ENCODE measurements at places on chromosomes 3 and 15.

GRCh38 chr15:71437919-71438318 is 322.6 kb downstream of the THSD4 start:
- DNase-seq: no peak

- DNase-seq: no peak
These were observed 375.0 kb upstream of the ARHGEF26 start for GRCh38 chr3:153746211-153746610.

- DNase-seq: no peak
These were observed 714.3 kb upstream of the CFAP20DC start for GRCh38 chr3:59764171-59764570.

DNA sequence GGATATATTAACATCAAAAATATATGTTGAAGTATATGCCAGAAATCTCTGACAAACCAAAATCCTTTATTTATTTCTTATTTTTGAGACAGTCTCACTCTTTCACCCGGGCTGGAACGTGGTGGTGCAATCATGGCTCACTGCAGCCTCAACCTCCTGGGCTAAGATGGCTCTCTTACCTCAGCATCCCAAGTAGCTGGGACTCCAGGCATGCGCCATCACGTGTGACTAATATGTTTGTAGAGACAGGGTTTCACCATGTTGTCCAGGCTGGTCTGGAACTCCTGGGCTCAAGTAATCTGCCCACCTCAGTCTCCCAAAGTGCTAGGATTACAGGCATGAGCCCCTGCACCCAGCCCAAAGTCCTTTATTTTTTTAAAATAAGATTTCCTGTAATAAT is 11.9 kb downstream of the FAIM start:
- no peak for DNase-seq

- DNase-seq: no peak
These were observed 900 bp upstream of the GNB4 start for GRCh38 chr3:179452176-179452564.

DNA sequence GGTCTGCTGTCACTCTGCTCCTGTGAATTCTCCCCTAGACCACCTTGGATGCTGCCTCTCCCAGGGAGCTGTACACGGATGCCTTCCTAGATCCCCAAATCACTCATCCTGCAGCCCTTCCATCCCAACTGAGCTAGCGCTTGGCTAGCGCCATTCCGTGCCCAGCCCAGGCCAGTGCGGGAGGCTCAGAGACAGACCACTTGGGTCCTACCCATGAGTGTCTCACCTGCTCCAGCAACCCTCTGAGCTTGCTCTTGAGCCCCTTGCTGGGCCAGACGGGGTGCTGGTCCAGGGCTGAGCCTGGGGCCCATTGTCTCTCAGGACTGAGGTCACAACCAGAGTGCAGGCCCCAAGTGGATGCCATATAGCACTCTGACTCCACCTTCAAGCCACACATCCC is 17.7 kb downstream of the SH2D7 start:
- DNase-seq: no peak

- DNase-seq: no peak
These were observed 7.8 kb downstream of the BLOC1S6 start for GRCh38 chr15:45594835-45595530.

DNA sequence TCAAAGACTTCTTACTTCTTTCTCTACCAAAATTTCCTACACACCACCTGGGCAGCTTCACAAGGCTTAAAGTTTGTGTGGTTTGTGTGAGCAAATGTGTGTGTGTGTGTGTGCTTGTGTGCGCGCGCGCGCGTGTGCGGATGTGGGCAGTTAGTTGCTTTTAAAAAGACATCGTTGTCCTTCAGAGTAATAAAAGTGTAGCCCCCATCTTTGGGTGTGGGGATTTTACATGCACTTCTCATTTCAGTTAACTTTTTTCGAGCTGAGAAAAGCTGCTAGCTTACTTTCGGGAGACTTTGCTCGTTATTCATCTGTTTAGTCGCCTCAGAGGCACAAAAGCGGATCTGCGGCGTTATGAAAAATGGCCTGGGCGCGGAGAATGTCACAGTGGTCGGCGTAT is 36.0 kb downstream of the ZIC4 start:
- DNase-seq: no peak

- DNase-seq: no peak
These were observed 43.2 kb downstream of the RAF1 start for GRCh38 chr3:12620729-12621128.

DNA sequence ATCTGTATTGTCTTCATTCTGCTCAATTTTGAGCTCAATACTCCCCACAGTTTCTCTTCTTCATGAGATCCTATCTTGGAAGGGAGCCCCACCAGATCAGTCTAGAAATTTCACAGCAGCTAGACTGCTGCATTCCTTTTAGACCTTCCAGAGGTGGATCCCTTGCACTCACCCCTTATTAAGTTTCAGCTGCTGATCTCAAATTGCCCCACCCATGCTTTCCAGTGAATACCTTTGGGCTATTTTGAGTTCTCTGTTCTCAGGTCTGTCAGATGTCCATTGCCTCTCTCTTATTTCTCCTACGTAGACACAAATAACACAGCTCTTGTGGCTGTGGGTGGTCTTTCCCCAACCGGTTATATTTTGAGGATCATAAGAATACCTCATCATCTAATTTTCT is 60.8 kb downstream of the GPR156 start:
- no peak for DNase-seq

DNA sequence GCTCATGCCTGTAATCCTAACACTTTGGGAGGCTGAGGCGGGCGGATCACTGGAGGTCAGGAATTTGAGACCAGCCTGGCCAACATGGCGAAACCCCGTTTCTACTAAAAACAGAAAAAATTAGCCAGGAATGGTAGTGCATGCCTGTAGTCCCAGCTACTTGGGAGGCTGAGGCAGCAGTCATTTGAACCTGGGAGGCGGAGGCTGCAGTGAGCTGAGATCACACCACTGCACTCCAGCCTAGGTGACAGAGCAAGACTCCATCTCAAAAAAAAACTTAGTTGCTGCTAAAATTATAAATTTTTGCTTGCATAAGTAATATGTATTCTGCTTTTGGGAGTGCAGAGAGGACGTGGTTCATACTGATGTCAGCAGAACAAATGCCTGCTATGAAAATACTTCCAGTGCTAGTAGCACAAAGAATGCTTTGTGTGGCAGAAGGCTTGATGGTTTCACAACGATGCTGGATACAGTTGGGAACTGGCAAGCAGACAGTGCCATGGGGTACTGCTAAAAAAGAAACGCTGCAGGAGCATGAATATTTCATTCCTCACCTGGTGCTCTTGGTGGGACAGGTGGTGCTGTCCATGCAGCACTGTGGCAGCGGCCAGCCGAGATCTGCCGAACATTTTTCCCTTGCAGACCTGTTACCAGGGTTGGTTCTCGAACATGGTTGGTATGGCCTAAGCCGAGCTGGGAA is 31.1 kb downstream of the FBXL22 start:
- DNase-seq: no peak

- peak; percentile 25 for DNase-seq
These were observed 16.8 kb upstream of the SLC41A3 start for GRCh38 chr3:126100634-126101301.

- DNase-seq: no peak
These were observed 35.7 kb upstream of the NECTIN3 start for GRCh38 chr3:111035902-111036301.

DNA sequence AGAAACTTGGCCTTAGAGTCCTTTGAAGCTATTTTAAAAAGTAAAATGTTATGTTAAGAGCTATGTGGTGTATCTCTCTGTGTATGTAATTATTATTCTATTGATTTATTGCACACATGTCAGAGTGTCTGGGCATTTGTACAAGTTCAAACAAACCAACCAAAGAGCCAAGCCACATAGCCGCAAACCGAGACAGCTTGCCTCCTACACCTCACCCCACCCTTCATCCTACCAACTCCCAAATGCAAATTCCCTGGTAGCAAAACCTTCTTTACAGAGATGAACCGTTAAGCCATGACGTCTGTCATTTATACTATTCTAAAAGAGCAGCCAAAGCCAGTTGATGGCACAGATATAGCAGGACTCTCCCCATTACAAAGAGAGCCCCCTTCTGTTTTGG is 332.3 kb downstream of the ERC2 start:
- DNase-seq: no peak

GRCh38 chr3:103617961-103618360 is 1183.1 kb downstream of the ZPLD1 start:
- no peak for DNase-seq

GRCh38 chr15:63299943-63300575 is 22.7 kb downstream of the APH1B start:
- DNase-seq: no peak

- DNase-seq: no peak
These were observed 172.6 kb upstream of the CNTN3 start for GRCh38 chr3:74787011-74787410.

DNA sequence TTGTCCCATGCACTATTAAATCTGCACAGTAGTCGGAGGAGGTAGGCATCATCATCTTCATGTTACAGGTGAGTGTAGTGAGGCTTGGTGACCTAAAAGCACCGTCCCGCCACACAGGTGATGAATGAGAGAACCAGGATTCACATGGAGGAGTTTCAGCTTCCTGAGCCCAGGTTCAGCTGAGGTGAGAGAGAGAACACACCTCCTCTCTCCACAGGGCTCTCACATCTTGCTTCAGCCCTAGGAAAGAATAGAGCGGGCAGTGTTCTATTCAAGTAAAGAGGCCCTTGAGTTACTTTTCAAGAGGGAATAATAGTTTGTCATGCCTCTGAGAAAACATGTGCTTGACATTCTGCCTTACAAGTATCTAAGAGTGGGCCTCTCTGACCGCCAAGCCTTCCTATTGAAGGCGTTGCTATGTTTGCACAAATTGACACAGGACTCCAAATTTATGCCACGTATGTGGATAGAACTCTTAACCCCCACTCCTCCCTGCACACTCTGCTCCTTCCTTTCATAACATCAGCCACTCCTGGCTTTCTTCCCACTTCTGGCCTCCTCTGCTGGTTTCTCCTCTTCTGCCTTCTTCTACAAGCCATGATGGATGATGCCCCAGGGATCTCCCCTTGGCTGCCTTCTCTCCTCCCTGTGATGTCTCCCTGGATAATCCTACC is 138.3 kb upstream of the ABHD17C start:
- DNase-seq: no peak

- no peak for DNase-seq
These were observed 66.2 kb downstream of the MCTP2 start for GRCh38 chr15:94297558-94297957.

DNA sequence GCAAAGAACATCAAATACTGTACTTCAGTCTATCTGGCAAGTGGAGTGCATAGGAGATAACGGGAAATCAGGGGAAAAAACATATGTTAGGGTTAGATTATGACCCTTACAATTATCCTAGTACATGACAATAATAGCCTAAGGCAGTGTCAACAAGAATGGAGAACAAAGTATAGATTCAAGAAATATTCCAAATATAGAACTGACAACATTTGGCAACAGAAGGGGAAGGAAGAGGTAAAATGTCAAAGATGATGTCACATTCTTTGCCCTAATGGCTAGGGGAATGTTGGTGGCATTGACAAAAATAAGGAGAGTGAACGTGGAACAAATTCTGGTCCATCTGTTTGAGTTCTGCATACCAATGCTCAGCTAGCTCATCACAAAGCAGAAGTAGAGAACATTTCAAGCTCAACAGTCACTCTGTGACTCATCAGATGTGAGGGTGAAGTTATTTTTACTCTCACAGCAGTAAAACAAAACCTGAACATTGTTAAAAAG is 15.5 kb upstream of the ATP8B4 start:
- DNase-seq: no peak

GRCh38 chr3:117409256-117409655 is 699.7 kb downstream of the TUSC7 start:
- DNase-seq: no peak

GRCh38 chr3:165644331-165644730 is 192.9 kb downstream of the BCHE start:
- no peak for DNase-seq

DNA sequence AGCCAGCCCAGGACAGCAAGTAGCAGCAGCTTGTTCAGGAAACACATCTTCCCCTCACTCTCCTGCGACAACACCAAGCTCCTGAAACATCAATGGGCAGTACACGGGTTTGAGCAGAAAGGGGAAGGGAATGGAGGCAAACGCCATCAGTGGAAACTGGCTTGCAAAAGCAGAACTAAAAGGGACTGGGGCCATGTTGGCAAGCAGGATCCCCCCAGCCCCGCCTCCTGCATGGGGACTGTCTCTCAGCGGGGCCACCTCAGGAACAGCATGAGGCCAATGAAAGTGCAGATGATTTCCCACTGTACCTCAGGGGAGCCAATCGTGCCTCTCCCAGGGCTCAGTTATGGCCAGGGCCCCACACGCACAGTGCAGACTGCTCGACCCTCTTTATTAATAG is 6.8 kb downstream of the CDAN1 start:
- no peak for DNase-seq

- DNase-seq: no peak
These were observed 61.9 kb downstream of the HMG20A start for GRCh38 chr15:77482570-77482969.

DNA sequence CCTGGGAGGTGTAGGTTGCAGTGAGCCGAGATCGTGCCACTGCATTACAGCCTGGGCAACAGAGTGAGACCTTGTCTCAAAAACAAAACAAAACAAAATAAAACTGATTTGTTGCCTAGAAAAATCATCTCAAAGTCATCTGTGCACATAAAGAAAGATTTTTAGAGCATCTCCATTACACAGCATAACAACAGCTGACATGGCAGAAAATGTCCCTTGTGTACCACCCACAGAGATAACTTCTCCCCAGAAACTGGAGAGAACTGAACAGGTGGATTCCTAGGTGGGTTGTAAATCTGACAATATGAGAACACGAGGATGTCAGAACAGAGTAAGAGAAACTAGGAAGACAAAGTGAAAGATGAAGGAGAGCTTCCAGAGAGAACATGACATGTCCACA is 207.5 kb downstream of the SLC9A9 start:
- no peak for DNase-seq

DNA sequence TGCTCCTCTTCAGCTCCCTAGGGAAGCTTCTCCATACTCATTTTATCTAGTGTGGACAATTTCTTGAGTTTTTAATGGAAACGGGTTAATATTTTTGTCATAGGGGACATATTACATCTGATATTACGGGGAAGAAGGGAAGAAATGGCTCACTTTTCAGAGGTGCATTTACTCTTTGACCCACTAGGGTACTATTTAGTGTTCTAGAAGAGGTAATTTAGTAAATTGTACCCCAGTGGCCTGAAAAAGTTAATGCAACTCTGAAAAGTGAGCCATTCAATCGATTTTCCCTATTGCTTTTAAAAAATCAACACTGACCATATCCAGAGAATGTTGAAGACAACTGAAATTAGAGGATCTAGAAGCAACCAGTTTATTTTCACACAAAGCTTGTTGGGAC is 71.2 kb downstream of the MAP2K5 start:
- no peak for DNase-seq
